Heart left ventricle (tissue), 16 donors: ENCODE measurements at places on chromosomes 12 and 14.

GRCh38 chr12:26728205-26729050, 104.6 kb downstream of the ITPR2 start:
- DNase-seq: no peak

DNA sequence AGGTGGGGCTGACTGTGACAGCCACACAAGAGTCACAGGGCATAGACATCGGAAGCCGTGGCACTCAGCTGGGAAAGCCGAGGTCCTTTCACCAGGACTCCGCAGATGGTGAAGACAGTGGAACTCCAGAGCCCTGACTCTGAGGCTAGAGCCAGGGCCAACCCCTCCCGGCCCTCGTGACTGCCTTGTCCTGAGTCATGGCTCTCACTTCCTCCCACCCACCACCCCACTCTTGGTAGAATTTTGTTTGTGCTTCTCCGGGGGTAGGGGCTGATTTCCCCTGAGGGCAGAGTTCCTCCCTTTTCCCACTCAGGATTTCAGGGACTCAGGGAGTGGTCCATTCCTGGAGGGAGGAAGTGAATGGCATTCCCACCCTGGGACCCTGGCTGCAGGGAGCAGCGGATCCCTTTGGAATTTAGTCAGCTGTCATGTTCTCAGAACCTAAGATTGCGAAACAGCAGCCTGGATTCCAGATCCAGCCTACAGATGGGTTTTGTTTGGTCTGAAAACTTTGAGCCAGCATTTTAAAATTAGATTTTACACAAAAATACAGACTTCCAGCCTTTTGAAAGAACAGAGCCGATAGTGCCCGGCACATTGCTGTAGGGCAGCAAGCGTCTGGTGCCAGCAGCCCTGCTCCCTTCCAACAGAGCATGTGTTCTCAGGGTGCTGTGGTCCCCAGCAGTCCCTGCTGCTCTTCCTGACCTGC, 50.7 kb downstream of the TPCN1 start:
- DNase-seq: peak; percentile 79

DNA sequence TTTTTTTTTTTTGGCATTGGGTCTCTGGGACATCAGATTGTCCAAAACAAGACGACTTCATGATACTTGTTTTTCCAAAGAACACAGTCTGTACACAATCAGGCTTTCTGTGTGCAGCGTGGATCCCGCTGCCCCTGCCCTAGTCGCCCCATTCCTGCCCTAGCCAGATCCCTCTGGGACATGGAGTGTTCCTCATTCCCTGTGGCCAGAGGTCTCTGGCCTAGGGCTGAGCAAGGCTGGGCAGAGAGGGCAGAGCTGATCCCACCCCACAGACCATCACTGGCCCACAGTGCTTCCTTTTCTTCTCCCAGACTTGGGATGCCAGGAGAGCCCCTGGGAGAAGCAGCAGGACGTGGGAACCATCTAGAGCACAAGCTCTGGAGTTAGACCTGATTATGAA, 20.9 kb upstream of the EIF2B2 start:
- no peak for DNase-seq

DNA sequence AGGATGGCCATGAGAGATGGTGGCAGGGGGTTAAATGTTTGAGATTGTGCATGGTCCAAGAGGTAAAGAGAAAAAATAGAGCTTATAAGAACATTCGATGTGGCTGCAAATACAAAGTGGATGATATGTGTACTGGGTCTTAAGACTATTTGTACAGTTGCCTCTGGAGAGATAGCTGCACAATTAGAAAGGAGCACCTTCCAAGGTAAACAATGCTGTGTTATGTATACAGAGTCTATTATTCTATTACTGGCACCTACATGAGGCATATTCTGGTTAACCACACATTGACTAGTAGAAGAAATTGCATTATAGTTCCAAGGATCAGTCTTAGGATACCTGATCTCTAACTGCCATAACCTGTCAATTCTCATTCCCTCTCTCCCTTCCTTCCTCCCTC, 238.0 kb upstream of the FOXN3 start:
- DNase-seq: no peak

GRCh38 chr14:79064214-79064613, 894.0 kb downstream of the NRXN3 start:
- no peak for DNase-seq

GRCh38 chr14:89417465-89418225, 612 bp upstream of the FOXN3 start:
- DNase-seq: peak; percentile 60

GRCh38 chr12:52056801-52057637, 5.8 kb downstream of the NR4A1 start:
- peak; percentile 43 for DNase-seq

DNA sequence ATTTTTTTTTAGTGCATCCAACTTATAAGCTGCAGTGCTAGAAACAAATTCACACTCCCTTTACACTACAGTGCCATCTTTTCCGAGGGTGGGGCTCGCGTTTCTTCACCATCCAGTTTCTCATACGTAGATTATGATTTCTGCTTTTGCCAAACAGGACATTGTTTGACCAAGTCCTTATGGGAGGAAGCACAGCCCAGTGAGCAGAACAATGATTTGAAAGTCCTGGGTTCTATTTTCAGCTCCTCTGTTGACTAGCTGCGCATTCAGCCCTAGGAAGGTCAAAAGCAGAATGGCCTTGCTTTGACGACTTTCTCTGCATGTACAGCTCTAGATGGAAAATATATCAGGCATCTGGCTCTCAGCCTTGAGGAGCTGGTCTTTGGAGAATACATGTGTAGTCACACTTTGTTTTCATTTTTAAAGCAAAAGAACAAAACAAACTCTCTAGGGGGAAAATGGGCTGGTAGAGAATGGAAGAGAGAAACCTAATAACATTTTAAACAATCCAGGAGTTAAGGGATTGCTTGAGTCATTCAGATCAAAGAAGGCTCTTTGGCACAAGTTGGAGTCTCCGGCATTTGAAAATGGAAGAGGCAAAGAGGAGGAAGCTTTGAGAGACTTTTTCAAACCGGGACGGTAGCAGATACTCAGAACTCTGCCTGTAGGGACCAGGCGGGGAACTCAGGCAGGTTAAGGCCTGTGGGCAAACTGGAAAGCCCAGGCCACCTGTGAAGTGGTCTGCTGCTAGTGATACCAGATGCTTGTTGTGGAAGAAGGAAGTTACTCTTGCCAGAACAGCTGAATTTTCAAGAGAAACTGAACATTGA, 257.3 kb upstream of the PLEKHG7 start:
- peak; percentile 34 for DNase-seq

DNA sequence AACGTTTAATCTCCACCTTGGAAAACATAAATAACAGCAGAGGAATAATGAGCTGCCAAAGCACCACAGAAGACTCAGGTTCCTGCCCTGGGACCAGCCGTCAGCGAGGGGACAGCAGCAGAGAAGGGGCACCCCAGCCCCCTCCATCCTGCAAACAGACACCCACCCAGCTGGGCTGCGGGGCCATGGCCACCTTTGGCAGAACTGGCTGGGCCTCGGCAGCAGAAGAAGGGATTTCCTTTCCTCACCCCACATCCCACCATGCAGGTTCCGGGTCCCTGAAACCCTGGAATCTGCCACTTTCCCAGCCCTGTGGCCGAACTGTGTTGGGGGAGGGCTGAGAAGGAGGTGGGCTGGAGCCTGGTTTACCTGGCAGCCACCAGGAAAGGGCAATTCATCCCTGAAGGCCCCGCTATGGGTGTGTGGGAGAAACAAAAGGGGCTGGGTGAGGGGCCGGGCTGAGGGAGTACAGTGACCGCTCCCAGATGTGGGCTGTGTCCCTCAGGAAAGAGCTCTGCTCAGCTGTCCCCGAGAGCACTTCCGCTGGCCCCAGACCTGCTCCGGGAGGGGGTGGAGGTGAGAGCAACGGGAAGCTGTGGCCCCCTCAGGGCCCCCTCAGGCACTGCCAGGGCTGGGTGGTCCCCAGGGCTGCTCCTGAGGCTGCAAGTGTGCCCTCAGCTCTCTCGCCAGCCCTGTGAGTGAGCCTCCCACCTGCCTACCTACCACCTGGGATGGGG, 3.8 kb downstream of the PGF start:
- no peak for DNase-seq

- no peak for DNase-seq
Observed at GRCh38 chr12:98253207-98254037, 262.0 kb upstream of the TMPO start.
